ENCODE measurements at places on chromosomes 13 and 19.

GRCh38 chr19:4115050-4115817 is 8.7 kb downstream of the MAP2K2 start:
- DNase-seq: peak; percentile 65

- DNase-seq: no peak
Observed at GRCh38 chr13:82323101-82323500, 1559.2 kb downstream of the SLITRK1 start.

DNA sequence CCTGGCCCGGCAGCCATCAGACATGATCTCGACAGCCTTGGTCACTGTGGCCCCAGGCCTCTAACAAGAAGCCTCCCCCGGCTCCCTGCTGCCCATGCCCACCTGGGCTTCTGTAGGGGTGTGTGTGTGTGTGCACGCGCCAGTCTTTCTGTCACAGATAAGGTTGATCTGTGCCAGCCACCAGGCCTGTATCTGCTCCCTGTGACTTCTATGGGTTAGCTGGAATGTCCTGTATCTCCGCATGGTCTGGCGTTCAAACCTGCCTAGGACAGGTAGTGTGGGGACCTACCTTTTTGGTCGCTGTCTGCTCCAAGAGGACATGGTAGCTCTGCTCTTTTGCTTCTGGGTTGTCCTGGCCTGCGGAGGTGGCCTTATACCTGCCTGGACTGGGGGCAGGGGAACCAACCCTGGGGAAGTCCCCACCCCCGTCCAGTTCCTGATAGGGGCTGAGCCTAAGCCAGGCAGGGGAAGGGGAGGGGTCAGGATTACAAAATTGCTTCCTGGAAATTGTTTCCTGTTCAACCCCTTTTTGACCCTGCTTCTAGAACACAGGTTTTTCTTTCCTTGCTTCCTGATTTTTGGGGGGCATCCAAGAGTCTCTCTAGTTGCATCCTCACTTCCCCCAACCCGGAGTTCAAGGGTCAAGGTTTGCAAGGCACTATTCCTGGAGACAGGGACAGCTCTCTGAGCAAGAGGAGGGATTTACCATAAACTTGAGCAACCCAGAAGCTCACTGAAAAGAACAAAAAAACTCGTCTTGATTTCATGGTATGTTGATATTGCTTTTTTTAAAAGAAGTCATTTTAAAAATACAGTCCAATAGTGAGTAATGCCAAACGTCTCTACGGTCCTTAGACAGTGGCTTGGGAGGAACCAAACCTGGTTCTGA is at the start of gene LRG1:
Gene LRG1, minus strand, starts transcription at position 344 of the 889 bp plus-strand sequence. Its CDS starts 23 bp downstream, at position 321.
- peak; percentile 88 for DNase-seq

GRCh38 chr19:5141129-5141849 is 172.4 kb downstream of the KDM4B start:
- DNase-seq: no peak

- no peak for DNase-seq
Observed at GRCh38 chr19:51830274-51830673, 35.3 kb downstream of the FPR3 start.

Data from transverse colon (tissue), 4 donors.